Left ventricle myocardium superior (tissue), 1 donor: ENCODE measurements at places on chromosomes 6 and 20.

DNA sequence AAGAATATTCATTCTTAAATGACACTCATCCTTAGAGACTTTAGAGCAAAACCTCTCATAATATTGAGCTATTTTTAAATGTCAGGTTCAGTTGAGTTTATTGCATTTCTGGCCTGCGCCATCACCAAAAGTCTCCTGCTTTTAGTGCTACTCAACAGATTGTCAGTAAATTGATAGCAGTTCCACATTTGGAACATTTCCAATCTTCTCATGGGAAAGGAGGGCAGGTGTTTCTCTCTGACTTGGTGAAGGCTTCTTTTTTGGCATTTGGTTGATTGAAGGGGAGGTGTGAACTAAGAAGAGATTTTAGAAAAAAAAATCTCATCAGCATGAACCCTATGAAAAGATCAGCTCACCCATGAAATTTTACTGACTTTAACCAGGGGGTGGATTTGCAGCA is 125.9 kb upstream of the INSM1 start:
- DNase-seq = no peak

DNA sequence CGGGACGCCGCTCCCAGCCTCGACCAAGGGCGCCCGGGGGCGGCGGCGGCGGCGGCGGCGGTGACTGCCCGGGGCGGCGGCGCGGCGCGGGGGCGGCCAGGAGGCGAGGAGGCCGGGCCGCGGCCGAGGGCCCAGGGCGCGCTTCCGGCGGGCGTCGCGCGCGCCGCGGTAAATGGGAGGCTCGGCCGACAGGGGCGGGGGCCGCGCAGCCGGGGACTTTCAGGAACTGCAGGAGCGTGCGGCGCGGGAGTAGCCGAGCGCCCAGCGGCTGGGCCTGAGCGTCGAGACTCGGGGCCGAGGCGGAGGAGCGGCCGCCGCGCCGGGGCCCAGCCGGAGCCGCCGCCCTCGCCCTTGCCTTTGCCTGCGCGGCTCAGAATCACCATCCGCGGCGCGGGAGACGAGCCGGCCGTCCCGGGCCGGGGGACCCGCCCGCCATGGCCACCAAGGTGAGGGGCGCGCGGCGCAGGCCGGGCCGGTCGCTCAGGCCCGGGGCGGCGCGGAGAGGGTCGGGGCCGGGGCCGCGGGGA is at the start of gene SNX9:
TSS of gene SNX9 (plus strand) at position 246 of the 527 bp plus-strand sequence. CDS start at position 435, 189 bp downstream.
- peak; percentile 91 for DNase-seq

DNA sequence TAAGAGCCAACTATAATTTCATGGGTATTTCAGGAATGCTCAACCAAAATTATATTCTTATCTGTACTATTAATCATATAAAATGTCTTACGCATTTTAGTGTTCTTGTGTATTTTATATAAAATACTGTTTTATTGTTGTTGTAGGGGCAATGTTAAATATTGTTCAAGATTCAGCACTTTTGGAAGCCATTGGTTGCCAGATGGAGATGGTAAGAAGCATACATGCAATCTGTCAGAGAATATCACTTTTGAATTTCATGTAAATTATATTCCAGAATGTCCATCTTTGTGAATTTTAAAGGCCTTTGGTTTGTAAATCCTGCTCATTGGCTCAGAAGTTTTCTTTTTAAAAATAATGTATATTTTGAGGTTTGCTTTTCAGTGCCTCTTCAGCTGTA is 50.0 kb upstream of the ADIG start:
- DNase-seq = no peak

GRCh38 chr6:13302291-13302690 is 26.0 kb downstream of the TBC1D7 start:
- DNase-seq = peak; percentile 44

- DNase-seq = no peak
Measured at GRCh38 chr6:12718015-12718414, 1.4 kb downstream of the PHACTR1 start.

- DNase-seq = no peak
Measured at GRCh38 chr6:150666071-150666470, 66.4 kb downstream of the PLEKHG1 start.

GRCh38 chr6:26088344-26088743 is 1.1 kb downstream of the HFE start:
- peak; percentile 55 for DNase-seq
